ENCODE measurements at places on chromosomes 1 and 21. TPM values are rescaled to one million over a fixed set of nuclear protein-coding genes. Genes with fewer than 3 reads are reported as not detected.

Gene S100A5
- total RNA-seq = not detected

Gene TRIM45
- total RNA-seq = 15.7 TPM

Gene BTBD8
- 3.7 TPM for total RNA-seq

Gene LRRC53
- total RNA-seq = not detected

Gene IGSF5
- 3.6 TPM for total RNA-seq

Gene ATP6V1G3
- total RNA-seq = not detected

Gene S100A16
- 17.6 TPM for total RNA-seq

Gene TM2D1
- 21.6 TPM for total RNA-seq

Gene ADCY10
- total RNA-seq = 0.34 TPM

Gene CADM3
- total RNA-seq = 5.5 TPM

Gene ATP1B1
- total RNA-seq = 41.8 TPM

Gene SPRR2E
- total RNA-seq = not detected

Gene CFAP74
- total RNA-seq = 0.39 TPM

Gene NFASC
- total RNA-seq = 21.0 TPM

Gene ASCL5
- 0.18 TPM for total RNA-seq

Gene LCE1D
- total RNA-seq = not detected

Gene EMC1
- total RNA-seq = 46.5 TPM

Gene CELA2A
- total RNA-seq = 1.1 TPM

Gene S100A7
- not detected for total RNA-seq

Gene SPRR2B
- total RNA-seq = not detected
